ENCODE measurements at places on chromosomes 2 and 18.

GRCh38 chr2:84965192-84965516 lies 5.8 kb upstream of the KCMF1 start:
- DNase-seq, result no peak

DNA sequence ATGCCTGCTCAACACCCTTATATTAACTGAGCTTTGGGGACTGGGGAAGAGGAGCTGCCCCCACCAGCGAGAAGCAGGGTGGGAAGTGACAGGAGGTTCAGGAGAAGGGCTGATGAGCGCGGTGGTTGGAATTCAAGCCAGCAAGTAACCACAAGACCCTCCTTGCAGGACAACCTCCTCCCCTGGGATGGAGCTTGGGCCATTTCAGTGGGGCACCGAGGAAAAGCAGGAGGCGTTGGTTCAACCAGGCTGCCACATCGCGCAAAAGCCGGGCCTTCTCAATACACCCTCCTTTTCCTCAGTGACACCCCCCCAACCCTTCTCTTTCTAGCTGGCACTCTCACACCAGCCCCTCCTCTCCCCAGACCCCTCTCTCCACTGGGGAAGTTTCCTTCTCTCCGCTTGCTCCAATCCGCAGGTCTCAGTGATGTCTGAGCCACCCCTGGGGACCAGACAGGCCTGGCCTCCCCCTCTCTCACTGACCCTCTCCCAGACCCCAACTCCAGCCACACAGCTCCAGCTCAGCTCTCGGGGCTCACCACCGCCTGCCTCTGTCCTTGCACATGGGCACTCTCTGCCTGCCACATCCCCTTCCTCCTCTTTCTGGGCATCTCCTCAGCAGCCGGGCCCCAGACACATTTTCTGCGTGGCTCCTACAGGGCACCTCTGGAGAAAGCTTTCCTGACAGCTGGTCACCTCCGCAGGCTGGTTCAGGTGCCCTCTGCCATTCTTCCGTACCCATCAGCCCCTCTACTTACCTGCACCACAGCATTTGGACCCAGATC lies 44.5 kb downstream of the KCNF1 start:
- DNase-seq, result no peak

DNA sequence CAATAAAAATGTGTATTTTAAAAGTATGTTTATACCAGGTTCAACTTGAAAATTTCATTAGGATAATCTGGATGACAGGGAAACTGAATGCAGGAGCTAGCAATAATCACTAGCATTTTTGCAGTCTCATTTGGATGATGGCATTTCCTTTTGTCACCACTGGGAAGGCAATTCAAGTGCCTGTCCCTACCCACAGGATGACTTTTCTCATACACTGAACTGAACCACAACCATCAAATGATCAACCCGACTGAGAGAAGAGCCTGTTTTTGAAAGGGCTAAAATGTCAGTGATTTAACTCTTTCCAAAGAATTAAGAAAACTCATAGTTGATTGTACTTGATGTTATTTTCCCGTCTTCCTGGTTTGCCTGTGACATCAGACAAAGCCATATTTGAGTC lies 115.0 kb downstream of the FAM124B start:
- peak; percentile 43 for DNase-seq

- DNase-seq, result no peak
Observed at GRCh38 chr2:114926303-114926702, 483.9 kb downstream of the DPP10 start.

DNA sequence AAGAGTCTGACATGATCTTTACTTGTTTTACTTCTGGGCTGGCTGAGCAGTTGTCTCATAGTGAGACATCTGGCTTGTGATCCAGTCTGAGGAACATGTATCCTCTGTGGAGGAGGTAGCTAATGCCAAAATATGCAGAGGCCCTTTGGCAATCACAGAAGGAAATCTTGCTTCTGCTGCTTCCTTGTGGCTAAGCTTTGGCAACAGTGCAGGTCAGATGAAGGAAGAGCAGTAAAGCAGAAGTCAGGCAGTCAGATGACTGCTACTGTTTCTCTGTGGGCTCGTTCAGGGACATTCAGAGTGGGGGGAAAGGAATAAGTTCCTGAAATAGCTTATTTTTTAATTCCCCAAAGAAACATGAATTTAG lies 22.3 kb downstream of the DOK1 start:
- no peak for DNase-seq

DNA sequence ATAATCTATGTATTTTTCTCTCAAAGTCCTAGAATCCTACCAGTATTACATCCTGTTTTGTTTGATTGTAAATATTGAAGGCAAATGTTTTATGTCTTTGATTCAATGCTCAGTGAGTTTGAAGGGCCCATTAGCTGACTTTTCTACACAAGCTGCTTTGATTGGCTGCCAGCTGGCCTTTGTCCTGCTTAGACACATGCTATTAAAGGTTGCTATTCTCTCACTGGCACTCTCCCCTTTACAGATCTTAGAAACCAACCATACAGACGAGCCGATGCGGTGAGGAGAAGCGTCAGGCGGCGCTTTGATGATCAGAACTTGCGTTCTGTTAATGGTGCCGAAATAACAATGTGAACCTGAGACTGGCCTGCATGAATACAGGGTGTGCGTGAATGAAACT lies 69.7 kb downstream of the PRPF40A start:
- DNase-seq, result peak; percentile 19

- DNase-seq, result no peak
Observed at GRCh38 chr2:142545036-142545435, 332.4 kb upstream of the KYNU start.

GRCh38 chr2:67650291-67651133 lies 253.4 kb downstream of the ETAA1 start:
- DNase-seq, result peak; percentile 81

- DNase-seq, result peak; percentile 68
Observed at GRCh38 chr2:195898505-195899191, 170.0 kb downstream of the DNAH7 start.

- no peak for DNase-seq
Observed at GRCh38 chr2:71832388-71832787, 315.3 kb downstream of the CYP26B1 start.

Data from NCI-H82 (cell line).